Fibroblast of lung (primary cell): ENCODE measurements at places on chromosomes 5 and 9.

DNA sequence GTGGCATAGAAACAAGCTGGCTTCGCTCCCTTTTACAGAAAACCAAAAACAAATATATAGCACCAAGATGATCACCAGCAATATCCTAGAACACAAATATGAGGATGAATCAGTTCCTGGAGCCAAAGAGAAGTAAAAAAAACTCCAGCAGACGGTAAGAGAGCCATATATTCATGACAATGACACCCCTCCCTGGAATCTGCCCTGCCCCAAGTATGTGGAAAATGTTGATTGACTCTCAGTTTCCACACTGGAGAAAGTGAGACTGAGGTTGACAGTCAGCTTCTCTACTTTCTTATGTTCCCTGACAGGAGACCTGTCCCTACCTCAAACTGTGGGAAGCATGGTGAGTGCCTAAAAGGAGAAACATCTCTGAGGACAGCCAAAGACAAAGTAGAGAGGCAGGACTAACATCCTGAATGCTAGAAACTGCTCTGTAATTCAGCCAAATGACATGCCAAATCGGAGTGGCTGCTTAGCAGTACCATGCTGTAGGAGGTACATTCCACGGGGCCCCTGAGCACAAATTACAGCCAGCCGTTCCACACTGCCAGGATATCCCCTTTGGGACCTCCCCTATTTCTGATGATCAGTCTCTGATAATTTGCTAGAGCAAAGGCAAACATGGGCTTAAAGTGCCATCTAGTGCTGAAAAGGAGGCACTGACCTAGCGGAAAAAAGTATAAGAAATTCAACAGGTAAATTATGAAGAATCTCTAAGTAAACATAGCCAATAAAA lies 424.0 kb upstream of the RGMB start:
- peak; percentile 52 for DNase-seq

GRCh38 chr5:146516151-146516475 lies at the start of gene GPR151:
Gene GPR151 (minus strand): TSS chr5:146516190. CDS start chr5:146516113, 77 bp downstream.
- DNase-seq = peak; percentile 9

- DNase-seq = no peak
Observed at GRCh38 chr5:53908757-53909156, 348.3 kb downstream of the NDUFS4 start.

DNA sequence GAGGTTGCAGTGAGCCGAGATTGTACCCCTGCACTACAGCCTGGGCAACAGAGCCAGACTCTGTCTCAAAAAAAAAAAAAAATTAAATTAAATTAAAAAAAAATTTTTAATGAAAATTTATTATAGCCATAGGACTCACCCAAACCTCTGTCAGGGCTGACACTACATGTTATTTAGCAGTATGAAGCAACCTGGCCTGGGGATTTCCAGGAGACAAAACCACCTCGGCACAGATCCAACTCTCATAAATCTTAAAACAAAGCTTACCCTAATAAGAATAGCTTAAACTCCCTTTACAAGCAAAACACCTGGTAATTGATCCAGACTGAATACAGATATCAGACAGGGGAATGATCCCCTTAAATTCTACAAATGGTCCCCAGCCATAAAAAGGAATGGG lies 38.4 kb downstream of the PPP1R2B start:
- no peak for DNase-seq

DNA sequence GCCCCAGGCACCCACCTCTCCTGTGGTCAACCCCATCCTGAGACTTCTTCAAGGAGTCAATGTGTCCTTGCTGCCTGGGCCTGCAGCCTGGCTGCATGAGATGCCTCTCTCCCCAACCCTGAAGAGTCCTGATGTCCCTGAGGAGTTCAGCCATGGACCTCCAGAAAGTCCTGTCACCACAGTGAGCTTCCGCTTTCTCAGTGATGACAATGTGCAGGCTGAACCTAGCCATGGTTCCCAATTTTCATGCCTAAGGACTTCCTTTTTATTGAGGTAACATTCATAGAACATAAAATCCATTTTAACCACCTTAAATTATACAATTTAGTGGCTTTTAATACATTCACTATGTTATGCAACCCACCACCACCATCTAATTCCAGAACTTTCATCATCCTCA lies 29.1 kb downstream of the DAP start:
- DNase-seq = no peak

DNA sequence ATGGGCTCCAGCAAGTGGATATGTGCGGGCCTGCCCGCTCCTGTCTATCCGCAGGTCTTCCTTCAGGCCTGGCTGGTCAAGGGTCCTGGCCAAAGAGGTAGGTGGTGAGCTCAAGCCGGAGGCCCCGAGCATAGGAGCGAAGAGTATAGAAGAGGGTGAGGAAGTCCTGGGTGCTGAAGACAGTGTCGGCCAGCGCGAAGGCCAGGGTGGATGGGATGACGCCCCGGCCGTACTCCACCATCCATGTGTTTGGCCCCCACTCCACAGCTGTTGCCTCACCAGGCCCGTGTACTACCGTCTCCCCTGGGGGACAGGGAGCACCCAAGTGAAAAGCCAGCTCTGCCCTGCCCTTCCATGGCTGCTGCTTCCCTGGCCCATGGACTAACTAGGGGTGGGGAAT lies 2.0 kb downstream of the SIGMAR1 start:
- no peak for DNase-seq

DNA sequence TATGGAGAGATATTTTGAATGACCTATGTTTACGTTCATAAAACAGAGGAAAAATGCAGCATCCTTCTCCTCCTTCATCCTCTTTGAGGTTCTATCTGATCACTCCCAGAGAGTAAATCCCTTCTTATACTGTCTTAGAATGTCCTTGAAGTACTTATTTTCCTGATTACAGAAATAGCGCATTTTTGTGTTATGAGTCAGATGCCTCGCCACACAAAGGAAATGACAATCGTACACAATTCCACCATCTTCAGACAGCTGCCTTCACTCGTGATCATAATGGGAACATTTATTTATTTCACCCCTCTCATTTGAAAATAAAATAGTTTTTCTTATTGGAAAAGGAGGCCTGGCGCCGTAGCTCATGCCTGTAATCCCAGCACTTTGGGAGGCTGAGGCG lies 2.4 kb upstream of the GLT6D1 start:
- peak; percentile 4 for DNase-seq

- DNase-seq = no peak
Observed at GRCh38 chr5:81252904-81253303, 19.8 kb downstream of the CKMT2 start.

DNA sequence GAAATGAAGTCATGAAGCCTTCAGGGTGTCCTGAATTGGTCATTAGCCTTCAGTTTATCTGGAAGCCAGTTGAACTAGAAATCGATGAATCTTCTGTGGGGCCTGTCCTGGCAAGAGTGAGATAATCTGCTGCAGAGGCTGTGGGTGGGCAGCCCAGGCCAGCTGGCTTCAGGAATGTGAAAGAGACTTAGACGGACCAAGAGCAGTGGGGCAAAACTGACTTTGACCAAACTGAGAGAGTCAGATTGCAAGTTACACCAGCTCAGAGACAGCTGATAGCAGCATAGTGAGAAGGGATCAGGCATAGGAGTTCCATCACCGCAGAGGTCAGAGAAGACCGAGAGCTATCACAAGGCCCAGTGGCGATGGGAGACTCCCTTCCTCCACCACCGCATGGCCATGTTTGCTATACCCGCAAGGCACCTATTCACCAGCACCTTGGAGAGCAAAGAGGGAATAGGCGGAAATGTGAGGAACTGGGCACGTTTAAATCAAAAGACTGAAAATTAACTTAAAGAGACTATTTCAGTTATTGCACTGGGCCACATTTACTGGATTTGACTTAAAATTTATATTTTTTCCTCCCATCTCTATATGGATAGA lies 50.0 kb upstream of the GLIS3 start:
- no peak for DNase-seq

DNA sequence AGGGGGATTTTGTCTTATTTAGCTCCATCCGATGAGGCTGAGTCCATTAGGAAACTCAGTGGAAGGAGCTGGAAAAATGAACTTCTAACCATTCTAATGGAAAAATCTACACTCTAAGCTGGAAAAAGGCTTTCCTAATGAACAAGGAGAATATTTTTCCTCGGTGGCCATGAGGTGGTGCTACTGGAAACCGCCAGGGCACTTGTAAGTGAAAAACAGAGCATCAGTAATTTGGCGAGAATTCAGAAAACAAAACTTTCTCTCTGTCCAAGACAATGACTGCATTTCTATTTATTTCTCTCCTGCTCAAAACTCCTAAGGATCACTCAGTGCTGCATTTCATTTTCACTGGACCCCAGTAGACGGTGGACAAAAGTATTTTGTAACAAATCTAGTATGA lies 237.6 kb downstream of the TENT4A start:
- DNase-seq = no peak
